Activated T-cell treated with anti-CD3 and anti-CD28 coated beads, Interleukin-2, amount 50 U/mL, for 72 hours (primary cell): ENCODE measurements at places on chromosomes 11 and 22. TPM values are rescaled to one million over a fixed set of nuclear protein-coding genes. Genes with fewer than 3 reads are reported as not detected.

The SERPING1 gene
- not detected for total RNA-seq

The C22orf31 gene
- total RNA-seq: not detected

The BAIAP2L2 gene
- 1.4 TPM for total RNA-seq

The CRYBA4 gene
- not detected for total RNA-seq

The FXYD6 gene
- 0.25 TPM for total RNA-seq

The SLC2A11 gene
- 11.1 TPM for total RNA-seq

The TNNI2 gene
- 1.2 TPM for total RNA-seq

- H3K4me3 ChIP-seq: no peak overlapping the region
- H3K27me3 ChIP-seq: no peaks in the 10 kb centered on the region
- peaks cover 5% of the 10 kb centered on the region for H3K36me3 ChIP-seq
- no peak overlapping the region for H3K27ac ChIP-seq
- no peak for DNase-seq
Observed at GRCh38 chr22:36175892-36176291, 15.3 kb upstream of the APOL3 start.

DNA sequence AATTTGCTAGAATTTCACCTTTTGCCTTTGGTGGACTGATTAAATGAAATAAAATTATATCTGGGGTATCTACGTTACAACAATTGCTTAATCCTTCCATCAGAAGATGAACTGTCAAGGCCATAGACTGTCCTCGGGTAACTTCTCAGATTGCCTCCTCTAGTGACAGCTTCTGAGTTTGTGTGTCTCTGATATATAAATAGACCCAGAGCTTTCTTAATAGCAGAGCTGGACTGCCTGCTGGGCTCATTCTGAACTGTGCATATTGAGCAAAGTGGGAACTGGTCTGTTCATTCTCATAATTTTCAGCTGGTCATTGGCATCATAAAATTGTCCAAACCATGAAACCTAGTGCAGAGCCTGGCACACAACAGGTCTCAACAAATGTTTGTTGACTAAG is 99.1 kb upstream of the GRAMD1B start:
- H3K36me3 ChIP-seq: peaks cover 3% of the 10 kb centered on the region
- no peaks in the 10 kb centered on the region for H3K4me1 ChIP-seq
- no peak for DNase-seq
- H3K4me3 ChIP-seq: no peak overlapping the region
- H3K27ac ChIP-seq: no peak overlapping the region
- H3K27me3 ChIP-seq: peaks cover 26% of the 10 kb centered on the region

DNA sequence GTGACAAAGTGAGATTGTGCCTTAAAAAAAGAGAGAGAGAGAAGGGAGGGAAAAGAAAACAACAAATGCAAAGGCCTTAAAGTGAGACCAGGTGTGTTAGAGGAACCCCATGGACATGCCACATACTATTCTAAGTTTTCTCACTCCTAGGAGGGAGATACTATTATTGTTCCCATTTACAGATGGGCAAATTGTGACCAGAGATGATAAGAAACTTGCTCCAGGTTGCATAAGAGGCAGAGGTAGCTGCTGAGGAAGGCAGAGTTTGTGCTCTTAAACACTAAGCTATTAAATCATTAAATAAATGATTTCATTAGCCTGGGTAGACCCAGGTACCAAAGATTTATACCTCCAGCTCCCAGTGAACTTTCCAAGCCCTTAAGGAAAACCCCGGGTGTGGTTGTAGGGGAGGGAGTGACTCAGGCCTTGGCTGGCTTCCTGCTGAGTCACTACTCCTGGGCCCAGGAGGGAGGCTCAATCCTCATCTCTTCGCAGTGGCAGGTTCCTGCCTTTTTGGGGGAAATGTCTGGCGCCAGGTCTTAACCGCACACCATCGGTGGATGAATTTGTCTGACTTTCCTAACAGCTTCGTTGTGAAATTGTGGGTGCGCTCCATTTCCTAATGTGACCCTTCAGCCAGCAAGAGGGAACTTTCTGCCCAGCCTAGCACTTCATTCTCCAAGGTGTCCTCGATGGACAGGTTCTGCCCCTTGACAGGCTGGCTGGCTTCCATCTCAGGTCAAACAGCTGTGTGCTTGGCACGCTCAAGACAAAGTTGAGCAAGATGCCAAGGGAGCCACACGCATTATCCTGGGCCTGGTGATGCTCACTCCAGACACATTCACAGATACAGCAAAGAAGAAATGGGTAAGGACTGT is 33.4 kb upstream of the PTPRJ start:
- peaks cover 62% of the 10 kb centered on the region for H3K4me1 ChIP-seq
- H3K27me3 ChIP-seq: no peaks in the 10 kb centered on the region
- H3K27ac ChIP-seq: no peak overlapping the region
- DNase-seq: peak; percentile 46
- no peak overlapping the region for H3K4me3 ChIP-seq
- H3K36me3 ChIP-seq: peaks cover 2% of the 10 kb centered on the region

GRCh38 chr11:88680806-88681205 is 343.3 kb upstream of the CTSC start:
- H3K4me3 ChIP-seq: no peak overlapping the region
- no peak for DNase-seq

DNA sequence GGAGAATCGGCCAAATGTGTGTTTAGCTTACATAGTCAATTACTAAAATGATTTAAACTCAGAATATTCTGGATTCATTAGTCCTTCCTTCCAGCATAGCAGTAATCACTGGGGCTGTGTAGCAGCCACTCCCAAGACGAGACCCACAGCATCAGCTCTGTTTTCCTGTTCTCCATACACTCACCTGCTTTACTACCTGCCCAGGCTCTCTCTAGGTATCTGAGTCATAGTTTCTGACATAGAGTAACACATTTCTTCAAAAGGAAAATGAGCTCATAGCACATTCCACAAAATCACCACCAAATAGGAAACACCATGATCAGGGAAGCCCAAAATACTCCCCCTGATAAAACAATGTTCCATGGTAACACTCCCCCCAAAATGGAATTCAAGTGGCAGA is 22.9 kb downstream of the MORC2 start:
- H3K4me3 ChIP-seq: no peak overlapping the region
- peaks cover 47% of the 10 kb centered on the region for H3K4me1 ChIP-seq
- H3K27ac ChIP-seq: peak overlapping the region; percentile 13
- peaks cover 42% of the 10 kb centered on the region for H3K36me3 ChIP-seq
- no peak for DNase-seq
- H3K27me3 ChIP-seq: no peaks in the 10 kb centered on the region

DNA sequence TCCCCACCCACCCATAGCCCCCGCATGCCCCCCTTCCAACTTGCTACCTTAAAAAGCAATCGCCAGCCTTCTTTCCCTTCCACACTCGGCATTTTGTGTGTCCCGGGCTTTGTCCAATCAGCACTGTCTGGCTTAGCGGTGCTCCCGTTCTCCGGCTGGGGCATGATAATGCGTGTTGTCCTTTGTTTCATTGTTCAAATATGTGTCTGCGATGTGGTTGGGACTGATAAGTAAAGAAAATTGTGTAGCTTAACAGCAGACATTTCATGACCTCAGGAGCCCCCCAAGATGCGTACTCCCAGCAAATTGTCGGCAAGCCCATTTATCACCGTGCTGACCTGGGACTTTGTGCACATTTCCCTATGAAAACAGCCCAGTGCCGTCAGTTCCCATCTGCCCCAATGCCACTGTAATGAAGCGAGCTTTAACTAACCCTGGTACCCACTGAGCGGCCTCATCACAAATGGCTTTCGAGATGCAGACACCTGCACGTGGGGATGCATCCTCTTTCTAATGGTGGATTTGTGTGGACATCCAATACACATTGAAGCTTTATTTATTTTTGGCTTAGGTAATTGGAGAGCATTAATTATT is 167.0 kb upstream of the E2F8 start:
- H3K4me3 ChIP-seq: no peak overlapping the region
- no peak overlapping the region for H3K27ac ChIP-seq
- peaks cover 51% of the 10 kb centered on the region for H3K27me3 ChIP-seq
